NCI-H1105 (cell line): ENCODE measurements at places on chromosomes 16 and 17.

DNA sequence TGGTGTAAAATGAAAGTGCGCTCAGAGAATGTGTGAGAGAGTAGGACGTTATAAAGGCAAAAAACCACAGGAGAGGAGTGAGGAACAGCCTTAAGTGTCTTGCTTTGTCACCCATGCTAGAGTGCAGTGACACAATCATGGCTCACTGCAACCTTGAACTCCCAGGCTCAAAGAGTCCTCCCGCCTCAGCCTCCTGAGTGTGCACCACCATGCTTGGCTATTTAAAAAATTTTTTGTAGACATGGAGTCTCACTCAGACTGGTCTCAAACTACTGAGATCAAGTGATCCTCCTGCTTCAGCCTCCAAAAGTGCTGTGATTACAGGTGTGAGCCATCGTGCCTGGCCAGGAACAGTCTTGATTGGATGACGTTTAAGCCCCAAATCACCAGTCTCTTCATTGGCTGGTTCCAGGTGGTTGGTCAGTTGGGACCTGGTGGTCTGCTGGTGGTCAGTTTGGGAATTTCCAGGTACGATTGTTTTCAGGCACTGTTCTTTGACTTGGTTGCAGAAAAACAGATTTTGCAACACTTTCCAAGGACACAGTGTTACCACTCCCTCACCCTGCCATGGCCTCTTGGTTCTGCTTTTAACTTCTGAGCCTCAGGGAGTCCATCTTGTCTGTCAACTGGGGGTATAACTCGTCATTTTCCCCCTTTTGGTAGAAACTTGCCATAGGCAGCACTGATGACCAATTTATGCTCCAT, 21.2 kb downstream of the DHODH start:
- DNase-seq: no peak

GRCh38 chr17:7241090-7241733, 1.0 kb downstream of the GABARAP start:
- no peak for DNase-seq

DNA sequence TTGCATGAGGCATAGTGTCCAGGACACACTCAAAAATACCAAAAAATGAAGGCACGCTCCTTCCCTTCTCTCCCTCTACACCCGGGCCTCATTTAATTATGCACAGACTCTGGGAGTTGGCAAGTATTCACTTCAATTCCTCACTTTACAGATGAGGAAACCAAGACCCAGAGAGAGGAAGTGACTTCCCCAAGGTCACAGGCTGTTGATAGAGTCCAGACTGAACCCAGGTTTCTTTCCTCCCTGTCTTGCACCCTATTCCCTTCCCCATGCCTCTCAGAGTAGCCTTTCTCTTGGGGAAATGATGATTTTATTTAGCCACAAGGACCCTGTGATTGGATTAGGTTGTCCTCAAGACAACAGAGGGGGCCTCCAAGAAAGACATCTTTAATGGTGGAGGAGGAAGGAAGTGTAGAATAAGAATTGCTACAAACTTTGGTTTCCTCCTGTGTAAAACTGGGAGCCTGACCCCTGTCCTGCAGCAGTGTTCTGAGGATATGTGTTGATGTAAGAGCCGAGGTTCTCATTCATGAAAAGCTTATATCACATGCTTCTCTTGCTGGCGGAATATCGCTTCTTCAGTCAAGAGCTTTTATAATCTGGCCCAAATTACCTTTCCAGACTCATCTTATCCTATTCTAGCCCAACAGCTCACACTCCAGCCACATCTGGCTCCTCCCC, 48.8 kb upstream of the SIAH1 start:
- no peak for DNase-seq

DNA sequence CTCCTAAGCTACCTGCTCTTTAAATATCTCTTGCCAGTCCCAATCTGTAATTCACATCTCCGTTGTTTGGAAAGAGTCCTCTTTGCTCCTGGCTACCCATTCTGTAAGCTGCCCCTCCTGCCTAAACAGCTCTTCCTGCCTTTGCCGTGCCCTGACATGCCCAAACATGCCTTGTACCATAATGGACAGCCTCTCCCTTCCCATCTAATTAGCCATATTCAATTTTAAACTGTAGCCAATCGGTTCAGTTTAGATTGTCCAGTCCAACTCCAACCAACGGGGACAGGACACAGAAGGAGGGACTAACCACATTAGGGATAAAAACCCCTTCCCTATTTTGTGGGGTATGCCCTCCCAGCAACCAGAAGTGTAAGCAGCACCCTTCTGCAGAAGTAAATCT, 30.6 kb upstream of the CLEC3A start:
- DNase-seq: no peak

- no peak for DNase-seq
Observed at GRCh38 chr16:23509782-23510163, 521 bp downstream of the GGA2 start.

GRCh38 chr17:32772453-32773025, 104.4 kb downstream of the MYO1D start:
- no peak for DNase-seq

DNA sequence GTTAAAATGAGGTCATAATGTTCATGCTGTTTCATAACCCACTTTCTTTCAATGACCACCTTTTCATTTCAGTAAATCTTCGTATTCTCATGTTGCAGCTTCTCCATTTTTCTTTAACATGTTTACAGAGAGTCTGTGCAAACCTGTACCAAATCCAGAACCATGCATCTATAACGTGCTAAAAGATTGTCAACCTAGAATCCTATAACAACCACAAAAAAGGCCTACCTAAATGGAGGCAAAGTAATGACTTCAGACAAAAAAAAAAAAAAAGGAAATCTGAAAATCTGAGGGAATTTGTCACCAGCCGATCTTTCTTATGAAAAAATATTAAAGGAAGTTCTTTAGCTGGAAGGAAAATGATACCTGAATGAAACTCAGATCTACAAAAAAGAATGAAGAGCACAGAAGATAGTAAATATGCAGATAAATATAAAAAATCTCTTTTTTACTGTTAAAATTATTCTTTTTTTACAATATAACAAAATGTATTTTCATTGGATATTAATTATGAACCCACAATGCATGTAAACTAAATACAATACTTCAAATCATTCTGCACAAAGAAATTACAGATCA, 1.4 kb upstream of the SLFN11 start:
- no peak for DNase-seq

- DNase-seq: no peak
Observed at GRCh38 chr17:9170336-9170735, 149.0 kb downstream of the NTN1 start.

GRCh38 chr16:11915114-11915643, 577 bp downstream of the GSPT1 start:
- no peak for DNase-seq

- no peak for DNase-seq
Observed at GRCh38 chr16:80283466-80284392, 257.1 kb upstream of the DYNLRB2 start.

DNA sequence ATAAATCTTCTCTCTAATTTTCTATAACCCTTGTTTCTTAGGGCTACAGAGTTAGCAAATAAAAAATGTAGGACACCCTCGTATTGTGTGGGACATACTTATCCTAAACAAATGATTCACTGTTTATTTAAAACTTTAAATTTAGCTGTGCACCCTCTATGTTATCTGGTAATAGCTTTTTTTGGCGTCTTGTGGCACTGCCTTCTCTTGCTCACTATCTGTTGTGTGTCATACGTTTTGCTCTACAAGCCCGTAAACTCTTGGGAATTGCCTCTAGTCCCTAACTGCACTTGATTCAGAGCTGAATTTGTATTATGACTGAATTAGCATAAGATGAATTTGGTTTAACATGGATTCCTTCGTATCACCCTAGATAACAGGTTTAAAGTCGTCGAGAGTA, 144.3 kb upstream of the MYOCD start:
- DNase-seq: no peak

DNA sequence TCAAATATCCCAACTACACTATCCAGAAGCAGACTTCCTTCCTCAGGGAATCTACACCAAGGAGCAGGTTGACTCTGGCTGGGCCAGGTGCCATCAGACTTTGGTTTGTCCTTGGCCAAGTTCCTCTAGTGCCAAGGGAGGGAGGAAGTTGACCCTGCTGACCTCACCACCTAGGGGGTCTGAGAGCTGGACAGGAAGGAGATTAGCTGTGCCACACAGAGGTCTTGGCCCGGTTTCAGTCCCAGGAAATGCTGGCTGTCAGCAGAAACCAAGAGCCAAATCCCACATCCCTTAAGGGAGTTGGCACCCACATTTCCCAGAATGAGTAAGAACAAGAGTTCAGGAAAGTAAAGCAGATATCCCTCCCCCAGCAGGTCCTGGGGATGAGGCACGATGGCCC, 178.2 kb downstream of the SALL1 start:
- no peak for DNase-seq

DNA sequence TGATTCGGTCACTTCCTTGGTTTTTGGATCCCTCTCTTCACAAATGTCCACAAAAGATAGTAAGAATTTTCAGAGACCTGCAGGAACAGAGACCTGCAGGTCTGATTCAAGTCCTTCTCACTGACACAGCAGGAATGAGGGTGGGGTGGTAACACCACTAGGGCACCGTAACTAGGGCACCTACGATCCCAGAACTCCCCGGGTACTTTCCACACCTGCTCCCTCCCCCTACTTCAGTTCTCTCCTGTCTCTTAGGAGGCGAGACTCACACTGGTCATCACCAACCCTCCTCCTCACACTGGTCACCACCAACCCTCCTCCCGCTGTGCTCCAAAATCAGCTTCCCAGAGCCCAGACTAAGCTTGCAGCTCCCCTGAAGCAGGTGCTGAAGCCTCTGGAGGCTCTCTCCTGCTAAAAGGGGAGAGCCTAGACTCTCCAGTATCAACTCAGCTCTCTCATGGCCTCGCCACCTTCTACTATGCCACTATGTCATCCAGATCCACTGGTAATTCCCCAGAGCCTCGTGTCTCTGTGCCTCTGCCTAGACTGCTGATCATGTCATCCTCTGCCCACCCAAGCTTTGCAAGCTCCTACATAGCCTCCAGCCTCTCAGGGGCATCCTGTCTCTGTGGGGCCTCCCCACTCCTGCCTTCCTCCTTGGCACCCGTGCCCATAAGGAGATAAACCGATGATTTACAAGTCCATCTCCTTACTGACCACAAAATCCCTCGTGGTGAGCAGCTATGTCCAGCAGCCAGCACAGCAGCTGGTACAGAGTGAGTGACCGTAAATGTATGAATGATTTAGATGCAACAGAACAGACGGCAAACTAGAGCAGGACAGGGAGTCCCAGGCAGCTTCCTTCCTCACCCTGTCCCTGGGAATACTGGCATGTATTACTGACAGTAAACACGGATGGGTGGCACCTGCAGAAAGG, 63.4 kb upstream of the GSG1L start:
- no peak for DNase-seq

GRCh38 chr17:17741349-17742023, 60.2 kb downstream of the RAI1 start:
- no peak for DNase-seq

DNA sequence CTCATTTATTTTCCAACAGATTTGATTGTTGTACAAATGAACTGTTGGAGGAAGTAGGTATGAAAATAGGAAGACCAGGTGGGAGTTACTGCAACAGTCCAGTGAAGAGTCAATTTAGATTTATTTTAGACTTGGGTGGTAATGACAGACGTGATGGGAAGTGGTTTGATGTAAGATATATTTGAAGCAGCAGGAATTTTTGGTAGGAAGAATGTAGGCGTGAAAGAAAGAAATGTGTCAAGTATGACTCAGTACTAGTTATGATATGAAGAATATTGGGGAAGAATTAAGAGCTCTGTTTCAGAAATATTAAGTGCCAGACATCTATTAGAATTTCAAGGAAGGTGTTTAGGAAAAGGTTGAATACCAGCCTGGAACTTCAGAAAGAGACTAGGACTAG, 247.9 kb upstream of the AXIN2 start:
- DNase-seq: no peak

DNA sequence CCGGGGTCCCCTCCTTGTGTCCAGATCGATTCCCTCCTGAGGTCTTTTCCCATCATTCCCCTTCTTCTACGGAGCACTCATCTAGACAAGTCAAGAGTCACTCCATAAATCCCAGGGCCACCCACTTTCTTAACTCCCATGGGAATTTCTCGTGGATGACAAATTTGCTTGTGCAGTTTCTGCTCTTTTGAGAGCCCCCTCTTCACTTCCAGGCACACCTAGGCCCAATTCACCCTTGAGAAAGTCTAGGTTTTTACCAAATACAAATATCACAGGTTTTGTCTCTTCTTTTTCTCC, 522 bp upstream of the POLDIP2 start:
- no peak for DNase-seq

- no peak for DNase-seq
Observed at GRCh38 chr16:46991729-46992704, 18.5 kb upstream of the DNAJA2 start.

DNA sequence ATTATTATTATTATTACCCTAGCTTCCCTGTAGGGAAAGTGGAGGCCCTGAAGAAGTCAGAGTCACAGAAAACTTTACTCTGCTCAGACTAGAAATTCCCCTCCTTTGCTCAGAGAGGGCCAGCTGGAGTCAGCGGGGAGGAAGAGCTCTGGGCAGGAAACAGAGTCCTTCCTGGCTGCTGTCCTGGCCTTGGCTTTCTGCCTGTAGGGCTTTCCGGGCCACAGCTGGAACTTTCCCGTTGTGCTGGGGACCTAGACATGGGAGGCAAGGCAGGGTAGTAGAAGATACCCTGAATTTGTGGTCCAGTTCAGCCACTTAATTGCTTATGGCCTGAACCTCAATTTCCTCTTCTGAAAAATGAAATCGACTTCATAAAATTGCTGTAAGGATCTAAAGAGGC, 14.0 kb upstream of the CCL2 start:
- DNase-seq: no peak

GRCh38 chr17:45270828-45271418, 9.0 kb upstream of the SPATA32 start:
- no peak for DNase-seq

DNA sequence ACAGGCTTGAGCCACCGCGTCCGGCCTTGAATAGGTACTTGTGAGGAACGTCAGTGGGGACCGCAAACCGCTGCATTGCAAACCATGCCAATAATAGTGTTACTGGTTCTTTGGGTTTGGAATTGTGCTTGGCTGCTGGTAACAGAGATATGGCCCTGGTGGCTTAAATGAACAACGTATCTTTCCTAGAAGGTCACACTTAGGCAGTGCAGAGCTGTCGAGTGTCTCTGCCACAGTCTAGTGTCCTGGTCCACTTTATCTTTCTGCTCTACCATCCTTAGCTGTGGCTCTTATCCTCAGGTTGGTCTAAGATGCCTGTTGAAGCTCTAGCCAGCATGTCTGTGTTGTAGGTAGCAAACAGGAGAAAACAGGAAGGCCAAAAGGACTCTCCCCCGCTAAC, 262.1 kb downstream of the SNX29 start:
- DNase-seq: no peak

DNA sequence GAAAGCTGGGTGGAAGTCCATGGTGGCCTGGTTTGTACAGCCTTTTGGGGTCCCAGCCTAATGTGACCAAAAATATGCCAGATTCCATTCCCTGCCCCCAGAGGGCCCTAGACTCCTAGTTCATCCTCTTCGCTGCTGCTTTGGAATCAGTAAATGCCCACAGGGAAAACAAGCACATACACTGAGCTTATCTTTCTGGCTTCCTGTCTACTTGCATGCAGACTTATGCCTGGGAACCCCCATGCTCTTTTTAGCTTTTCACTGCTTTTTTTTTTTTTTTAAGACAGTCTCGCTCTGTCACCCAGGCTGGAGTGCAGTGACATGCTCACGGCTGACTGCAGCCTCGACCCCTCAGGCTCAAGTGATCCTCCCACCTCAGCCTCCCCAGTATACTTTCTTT, 6.2 kb upstream of the CD300LG start:
- DNase-seq: no peak

- no peak for DNase-seq
Observed at GRCh38 chr17:57312242-57312641, 55.9 kb downstream of the MSI2 start.
